ENCODE measurements at places on chromosomes 1 and 21. TPM values are rescaled to one million over a fixed set of nuclear protein-coding genes. Genes with fewer than 3 reads are reported as not detected.
A peak's percentile ranks its signal among the peaks of the same experiment; 100 is the strongest.

KRTAP11-1 gene
- not detected for total RNA-seq

DCDC2B gene
- not detected for total RNA-seq

AIRE gene
- total RNA-seq, result not detected

TRIM46 gene
- 15.0 TPM for total RNA-seq

DNAJC11 gene
- total RNA-seq, result 90.9 TPM

FAM78B gene
- total RNA-seq, result 4.0 TPM

GRCh38 chr21:44958471-44959191 lies 18.8 kb downstream of the SLX9 start:
- DNase-seq, result no peak

DNA sequence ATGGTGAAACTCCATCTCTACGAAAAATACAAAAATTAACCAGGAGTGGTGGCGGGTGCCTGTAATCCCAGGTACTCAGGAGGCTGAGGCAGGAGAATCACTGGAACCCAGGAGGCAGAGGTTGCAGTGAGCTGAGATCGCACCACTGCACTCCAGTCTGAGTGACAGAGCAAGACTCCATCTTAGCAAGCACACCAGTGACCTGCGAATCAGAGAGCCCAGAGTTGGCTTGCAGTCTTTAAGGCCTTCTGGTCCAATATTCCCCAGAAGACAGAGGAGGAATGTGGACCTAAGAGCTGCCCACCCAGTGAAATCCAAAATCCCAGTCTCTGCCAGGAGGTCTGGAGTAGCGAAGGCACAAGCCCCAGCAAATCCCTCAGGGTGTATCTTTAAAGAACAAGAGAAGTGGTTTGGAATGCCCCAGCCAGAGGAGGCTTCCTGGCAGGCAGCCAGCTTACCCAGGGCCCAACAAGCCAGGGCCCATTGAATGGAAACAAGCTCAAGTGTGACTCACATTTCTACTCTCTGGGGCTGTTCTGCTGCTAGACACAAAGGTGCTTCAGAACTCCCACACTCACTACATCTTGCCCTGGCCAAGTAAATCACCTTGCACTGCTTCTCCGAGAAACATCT lies 23.9 kb downstream of the GPR161 start:
- DNase-seq, result no peak

DNA sequence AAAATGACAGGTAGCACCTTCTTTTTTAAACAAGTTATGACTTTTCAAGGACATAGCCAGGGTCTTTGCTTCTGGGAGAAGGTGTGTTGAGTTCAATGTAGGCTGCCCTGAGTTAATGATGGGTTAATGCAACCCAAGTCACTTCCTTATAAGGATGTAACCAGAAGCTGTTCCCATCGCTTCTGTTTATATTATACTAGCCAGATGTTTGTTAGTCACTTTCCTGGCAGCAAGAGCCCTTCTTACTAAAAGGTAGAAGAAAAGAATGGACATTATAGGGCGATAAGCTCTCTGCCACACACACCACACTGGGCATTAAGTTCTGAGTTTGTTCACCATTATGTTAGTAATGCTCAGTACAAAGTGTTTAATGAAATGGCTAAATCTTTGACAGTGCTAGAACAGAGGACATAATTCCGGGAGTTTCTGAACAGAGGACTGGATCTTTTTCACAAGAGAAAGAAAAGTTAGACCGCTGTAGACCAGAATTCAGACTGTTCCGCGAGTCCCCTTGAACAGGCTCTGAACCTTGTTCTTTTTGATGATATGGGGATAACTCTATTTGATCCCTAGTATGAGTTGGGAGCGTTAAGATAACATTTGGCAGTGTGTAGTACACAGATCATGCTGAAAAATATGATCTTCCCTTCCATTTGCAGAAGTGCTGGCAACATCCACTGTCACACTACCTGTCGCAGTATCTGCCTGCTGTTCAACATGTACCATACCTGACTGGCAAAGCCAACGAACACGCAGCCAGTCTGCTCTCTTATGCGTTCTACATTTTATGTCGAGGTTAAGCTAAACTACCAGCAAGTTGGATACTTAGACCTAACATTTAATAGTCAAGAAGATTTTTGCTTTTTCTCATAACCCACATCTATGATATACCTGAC lies 41.0 kb downstream of the DEGS1 start:
- DNase-seq, result no peak

GRCh38 chr1:203867802-203868201 lies 6.4 kb downstream of the SNRPE start:
- DNase-seq, result no peak

DNA sequence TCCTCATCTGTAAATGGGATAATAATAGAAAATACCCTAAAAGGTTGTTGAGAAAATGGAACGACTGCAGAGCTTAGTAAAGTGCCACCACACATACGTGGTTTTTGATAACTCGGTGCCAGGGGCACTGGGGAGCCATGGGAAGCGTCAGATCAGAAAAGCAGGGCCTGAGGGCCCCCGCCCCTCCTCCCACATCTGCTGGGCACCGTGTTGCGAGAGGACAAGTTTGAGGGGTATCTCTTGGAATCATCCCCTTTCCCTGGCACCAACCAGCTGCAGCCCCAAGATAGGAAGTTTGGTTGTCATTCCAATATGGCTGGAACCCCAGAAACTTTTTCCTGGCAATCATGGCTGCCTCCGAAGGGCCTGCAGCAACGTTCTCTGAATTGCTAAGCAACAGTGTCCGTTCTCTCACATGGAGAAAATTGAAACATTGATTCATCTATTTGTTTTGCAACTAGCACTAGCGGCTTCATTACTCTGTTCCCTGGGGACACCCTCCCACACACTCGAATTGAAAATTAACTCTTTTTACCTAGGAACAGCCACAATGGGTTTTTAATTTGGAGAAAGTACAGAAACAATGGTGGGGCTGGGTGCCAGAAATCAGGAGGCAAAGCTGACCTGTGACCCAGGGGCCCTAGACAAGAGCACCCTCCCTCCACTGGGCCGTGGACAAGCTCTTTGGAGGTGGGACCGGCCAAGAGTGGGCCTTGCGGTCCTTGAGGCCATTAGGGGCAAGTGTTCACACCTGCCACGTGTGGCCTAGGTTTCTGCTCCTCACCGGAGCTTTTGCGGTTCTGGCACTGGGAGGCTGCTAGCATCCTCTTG lies 190.0 kb upstream of the VAMP3 start:
- DNase-seq, result no peak

GRCh38 chr1:32250893-32251716 lies at the start of gene LCK:
TSS of gene LCK (plus strand) at chr1:32251265. CDS start at chr1:32274330, 23,065 bp downstream.
- no peak for DNase-seq

GRCh38 chr1:94769551-94769950 lies 50.6 kb upstream of the SLC44A3 start:
- no peak for DNase-seq

DNA sequence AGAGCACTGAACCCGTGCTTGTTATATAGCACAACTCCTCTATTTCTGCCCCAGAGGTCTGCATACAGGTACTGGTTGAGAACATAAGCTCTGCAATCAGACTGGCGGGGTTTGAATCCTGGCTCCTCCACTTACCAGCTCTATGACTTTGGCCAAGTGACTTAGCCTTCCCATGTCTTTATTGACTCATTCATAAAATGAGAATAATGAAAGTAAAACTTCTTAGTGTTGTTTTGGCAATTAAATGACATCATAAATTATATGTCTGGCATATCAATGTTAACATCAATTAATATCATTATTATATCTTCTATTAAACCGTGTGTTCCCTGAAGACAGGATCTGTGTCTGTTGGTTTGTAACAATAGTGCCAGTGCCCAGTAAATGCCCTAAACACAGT lies 4.3 kb downstream of the INKA2 start:
- no peak for DNase-seq

- no peak for DNase-seq
Measured at GRCh38 chr21:26539566-26539965, 33.5 kb downstream of the CYYR1 start.

GRCh38 chr1:72023063-72023930 lies 259.0 kb downstream of the NEGR1 start:
- no peak for DNase-seq

- DNase-seq, result no peak
Measured at GRCh38 chr1:30728340-30728739, 5.0 kb upstream of the MATN1 start.

DNA sequence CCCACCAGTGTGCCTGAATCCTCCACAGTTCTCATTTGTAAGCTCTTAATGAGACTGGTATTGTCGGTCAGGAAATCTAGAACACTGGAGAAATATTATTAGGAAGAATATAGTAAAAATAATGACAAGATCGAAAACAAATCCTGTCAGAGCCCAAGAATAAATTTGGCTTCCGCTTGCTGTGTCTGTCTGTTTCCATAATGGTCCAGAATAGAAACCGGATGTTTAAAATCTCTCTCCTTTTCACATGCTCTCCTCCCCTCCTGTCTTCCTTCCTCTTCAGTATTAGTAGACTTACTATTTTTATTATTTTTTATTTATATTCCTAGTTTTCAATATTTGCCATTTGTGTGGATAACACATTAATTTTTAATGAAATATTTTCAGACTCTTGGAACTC lies 187.7 kb downstream of the SDCCAG8 start:
- DNase-seq, result no peak

- DNase-seq, result no peak
Measured at GRCh38 chr1:38037221-38037939, 9.2 kb downstream of the POU3F1 start.

DNA sequence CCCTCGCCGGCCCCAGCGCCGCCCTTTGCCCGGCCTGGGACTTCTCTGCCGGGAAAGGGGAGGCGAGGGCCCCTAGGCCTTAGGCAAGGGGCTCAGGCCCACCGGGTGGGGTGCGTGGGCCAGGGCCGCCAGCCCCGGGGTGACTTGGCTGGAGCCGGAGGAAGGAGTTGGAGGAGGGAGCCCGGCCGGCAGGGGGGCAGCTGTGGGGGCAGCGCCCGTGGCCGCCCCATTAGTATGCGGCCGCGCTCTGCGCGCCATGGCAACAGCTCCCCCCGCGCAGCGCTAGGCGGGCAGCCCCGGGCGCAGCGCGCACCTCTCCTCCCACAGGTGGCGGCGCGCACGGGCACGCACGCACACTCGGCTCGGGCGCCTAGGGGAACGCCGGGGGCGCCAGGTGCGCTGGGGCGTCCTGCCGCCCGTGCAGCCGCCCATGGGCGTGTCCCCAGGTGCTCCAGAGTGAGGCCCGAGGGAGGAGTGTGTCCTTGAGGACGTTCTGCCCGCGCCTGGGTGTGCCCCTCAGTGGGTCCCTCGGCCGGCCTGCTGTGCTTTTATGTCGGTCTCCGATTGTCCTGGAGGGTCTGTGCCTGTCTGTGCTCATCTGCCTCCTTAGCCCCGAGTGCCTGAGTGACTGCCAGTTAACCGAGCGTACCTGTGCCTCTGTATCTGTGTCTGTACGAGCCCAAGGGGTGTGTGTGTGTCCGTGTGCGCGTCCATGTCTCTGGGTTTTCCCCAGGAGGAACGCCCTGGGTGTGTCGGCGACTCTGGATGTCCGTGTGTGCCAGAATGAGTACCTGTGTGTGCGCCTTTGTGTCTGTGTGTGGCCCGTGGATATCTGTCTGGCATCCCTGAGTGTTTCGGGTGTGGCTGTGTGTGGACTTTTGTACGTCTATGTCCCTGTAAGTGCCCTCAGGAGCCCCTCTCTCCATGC lies 38.2 kb upstream of the WASF2 start:
- peak; percentile 82 for DNase-seq

- no peak for DNase-seq
Measured at GRCh38 chr1:58038574-58038973, 508.0 kb downstream of the OMA1 start.
